NCI-H2081 treated with DMSO at 0.1 percent for 48 hours (cell line): ENCODE measurements at places on chromosomes 2 and 18.
A peak's percentile ranks its signal among the peaks of the same experiment; 100 is the strongest.

- DNase-seq, result no peak
Measured at GRCh38 chr2:177315364-177315763, 50.8 kb upstream of the NFE2L2 start.

- DNase-seq, result no peak
Measured at GRCh38 chr18:39494211-39494896, 1928.8 kb upstream of the CELF4 start.

GRCh38 chr2:66441581-66442320, 6.8 kb downstream of the MEIS1 start:
- DNase-seq, result no peak

DNA sequence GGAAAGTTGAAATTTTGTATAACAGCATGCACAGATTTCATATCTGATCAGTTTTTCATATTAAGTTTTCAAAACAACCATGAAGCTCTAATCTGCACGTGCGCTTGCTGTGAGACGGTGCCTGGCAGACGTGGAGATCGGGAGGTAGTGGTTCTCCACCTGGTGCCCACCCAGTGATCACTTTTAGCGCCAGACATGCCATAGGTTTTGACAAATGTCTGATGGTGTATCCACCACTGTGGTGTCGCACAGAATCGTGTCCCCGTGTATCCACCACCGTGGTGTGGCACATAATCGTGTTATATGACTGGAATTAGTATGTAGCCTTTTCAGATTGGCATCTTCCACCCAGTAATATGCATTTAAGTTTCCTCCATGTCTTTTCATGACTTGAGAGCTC, 40.9 kb upstream of the KCNG2 start:
- DNase-seq, result no peak

- DNase-seq, result no peak
Measured at GRCh38 chr2:230684270-230685168, 28.1 kb upstream of the CAB39 start.

DNA sequence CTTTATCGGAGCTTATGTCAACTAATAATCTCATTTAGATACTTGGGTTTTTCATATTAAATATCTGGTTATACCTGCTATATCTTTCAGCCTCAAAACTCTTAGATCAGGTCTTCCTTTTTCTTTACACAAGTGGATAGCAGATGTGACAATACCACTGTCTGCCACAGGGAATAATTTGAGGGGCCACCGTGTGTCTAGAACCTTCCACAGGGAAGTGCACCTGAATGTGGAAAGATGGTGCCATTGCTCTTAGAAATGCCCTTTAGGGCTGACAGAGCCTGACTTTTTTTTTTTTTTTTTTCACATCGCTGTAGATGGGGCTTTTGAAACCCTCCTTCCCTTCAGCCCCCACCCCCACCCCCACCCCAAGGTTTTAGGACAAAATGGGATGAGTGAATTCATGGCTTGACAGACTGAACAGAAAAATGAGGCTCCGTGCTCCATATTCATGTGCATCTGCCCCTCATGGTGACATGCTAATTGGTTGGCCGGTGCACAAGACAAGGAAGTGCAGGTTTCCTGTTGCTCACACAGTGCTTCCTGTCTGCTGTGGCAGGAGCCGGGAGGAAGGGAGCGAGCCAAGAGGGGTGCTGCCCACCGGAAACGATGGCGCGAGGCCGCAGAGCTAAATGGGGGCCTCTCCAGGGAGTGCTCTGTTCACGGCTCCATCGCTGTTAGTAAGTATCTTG, 246.0 kb downstream of the LDLRAD4 start:
- DNase-seq, result no peak

DNA sequence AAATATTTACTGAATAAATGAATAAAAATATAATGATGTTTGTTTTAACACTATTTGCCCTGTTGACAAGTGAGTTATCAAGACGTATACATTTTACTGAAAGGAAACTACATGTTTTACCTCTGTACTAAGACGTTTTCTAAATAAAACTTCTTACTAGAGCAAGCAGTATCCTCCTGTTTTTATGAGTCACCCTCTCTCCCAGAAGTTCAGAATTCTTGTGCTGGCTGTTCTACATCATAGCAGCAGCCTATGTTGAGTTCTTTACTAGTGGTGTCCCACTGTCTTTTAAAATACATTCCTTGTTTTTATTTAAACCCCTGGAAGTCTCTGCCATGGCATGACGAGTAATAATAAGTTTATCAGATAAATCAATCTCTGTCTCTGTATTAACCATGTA, 297.4 kb downstream of the CALCRL start:
- no peak for DNase-seq

GRCh38 chr2:10768063-10768507, 44.5 kb downstream of the PDIA6 start:
- DNase-seq, result no peak

DNA sequence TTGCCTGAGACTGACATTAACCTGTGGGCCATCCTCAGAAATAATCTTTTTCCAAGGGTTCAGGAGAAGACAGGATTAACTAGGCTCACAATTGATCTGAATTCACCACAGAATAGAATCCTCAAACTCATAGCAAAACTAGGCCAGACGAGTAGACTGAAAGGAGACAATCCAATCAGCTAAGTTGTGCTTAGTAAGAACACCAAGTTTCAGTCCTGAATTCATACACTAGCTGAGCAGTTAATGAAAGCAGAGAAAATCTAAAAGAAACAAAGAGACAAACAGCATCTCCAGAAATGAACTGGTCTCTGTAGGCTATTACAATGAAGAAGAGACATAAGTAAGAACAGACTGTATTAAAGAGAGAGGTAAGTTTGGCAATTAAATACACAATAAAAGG, 89.5 kb downstream of the GORASP2 start:
- DNase-seq, result no peak

- no peak for DNase-seq
Measured at GRCh38 chr2:182698671-182699070, 17.4 kb upstream of the DNAJC10 start.

DNA sequence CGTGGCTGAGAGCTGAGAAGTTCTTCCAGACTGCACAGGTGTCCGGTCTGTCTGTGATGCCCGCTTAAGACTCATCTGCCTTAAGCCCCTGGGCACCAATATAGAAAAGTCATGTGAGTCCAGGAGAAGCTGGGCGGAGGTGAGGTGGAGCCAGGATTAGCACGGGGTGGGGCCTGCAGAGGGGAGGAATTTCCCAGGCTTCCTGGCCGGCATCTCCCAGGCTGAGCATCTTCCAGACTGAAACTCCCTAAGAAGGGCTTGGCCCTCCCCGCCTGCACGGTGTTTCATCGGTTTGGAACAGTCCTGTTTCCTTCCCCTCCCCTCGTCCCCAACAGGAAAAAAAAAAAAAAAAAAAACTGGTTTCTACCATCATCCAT, 270.3 kb downstream of the ATAD2B start:
- no peak for DNase-seq

DNA sequence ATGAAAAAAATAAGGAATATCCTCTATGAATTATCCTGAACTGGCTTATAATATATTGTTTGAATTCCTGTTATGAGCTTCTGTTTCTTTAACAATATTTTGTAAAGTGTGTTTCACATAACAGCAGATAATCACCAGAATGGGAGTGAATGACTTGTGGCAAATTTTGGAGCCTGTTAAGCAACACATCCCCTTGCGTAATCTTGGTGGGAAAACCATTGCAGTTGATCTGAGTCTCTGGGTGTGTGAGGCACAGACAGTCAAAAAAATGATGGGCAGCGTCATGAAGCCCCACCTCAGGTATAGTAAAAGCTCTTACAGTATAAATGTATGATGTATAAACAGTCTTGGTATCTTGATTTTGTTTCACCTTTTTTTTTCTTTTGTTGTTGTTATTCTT, 5.9 kb downstream of the GEN1 start:
- DNase-seq, result no peak

GRCh38 chr2:54434229-54434628, 21.9 kb upstream of the SPTBN1 start:
- DNase-seq, result no peak

GRCh38 chr2:231960810-231961348, 634 bp upstream of the DIS3L2 start:
- DNase-seq, result no peak

DNA sequence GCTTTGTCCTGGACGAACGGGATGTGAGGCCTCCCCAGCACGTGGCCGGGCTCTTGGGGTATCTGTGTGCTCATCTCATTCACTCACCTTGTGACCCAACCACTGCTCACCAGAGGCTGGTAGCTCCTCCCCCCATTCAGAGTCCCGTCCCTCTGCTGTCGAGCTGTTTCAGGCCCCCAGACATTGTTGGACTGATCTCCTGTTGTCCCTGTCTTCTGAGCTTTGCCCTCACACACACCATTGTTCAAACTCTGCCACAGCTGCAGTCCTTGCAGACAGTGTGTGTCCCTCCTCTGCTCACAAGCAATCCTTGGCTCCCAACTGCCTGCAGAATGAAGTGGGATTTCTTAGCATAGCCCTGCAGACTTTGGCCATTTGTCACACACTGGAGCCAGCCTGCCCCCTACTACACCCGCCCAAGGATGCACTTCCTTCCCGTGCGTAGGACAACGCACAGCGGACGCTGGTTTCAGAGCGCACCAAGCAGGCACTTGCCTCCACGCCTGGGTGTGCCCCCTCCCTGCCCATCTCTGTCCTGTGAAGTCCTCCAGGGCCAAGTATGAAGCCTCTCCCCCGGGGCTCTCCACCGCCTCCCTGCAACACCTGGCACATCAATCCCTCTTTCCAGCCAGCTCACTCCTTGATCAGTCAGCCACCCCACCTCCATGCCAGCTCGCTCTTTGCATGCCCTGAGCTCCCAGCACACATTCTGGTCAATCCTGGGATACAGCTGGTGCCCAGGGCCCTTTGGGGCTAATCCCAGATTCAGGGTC, 16.5 kb upstream of the PRLH start:
- no peak for DNase-seq

- DNase-seq, result no peak
Measured at GRCh38 chr2:21317131-21317530, 193.4 kb downstream of the TDRD15 start.

- peak; percentile 76 for DNase-seq
Measured at GRCh38 chr2:44077942-44078511, 82.2 kb upstream of the LRPPRC start.

- DNase-seq, result no peak
Measured at GRCh38 chr2:234422273-234422732, 74.6 kb downstream of the ARL4C start.

GRCh38 chr2:202870431-202871299, 901 bp downstream of the ICA1L start:
- DNase-seq, result peak; percentile 58

- no peak for DNase-seq
Measured at GRCh38 chr18:27567434-27567833, 382.3 kb upstream of the CHST9 start.

GRCh38 chr2:10204326-10205161, 82.0 kb downstream of the RRM2 start:
- no peak for DNase-seq

GRCh38 chr2:111225856-111226255, 105.1 kb downstream of the BCL2L11 start:
- DNase-seq, result no peak

GRCh38 chr2:23554054-23554697, 169.2 kb downstream of the KLHL29 start:
- DNase-seq, result no peak

GRCh38 chr2:177599139-177599688, 206.6 kb downstream of the AGPS start:
- no peak for DNase-seq

GRCh38 chr2:127101756-127102477, 5.0 kb downstream of the BIN1 start:
- no peak for DNase-seq

DNA sequence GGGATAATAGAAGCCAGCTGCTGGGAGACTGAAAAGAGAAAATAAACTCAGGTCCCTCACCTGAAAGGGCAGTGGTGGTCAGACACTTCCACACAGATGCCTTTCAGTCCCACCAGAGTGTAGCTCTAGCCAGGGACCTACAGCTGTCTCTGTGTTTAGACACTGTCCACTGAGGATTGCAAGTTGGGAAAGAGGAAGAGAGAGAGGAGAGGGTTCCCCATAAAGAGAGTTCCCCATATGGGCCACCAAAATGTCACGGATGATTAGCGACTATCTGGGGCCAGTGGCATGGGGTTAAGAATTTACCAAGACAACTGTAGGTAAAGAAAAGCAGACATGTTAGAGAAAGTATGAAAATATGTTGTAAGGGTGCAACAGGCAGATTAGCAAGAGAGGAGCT, 36.7 kb upstream of the SKA1 start:
- no peak for DNase-seq

DNA sequence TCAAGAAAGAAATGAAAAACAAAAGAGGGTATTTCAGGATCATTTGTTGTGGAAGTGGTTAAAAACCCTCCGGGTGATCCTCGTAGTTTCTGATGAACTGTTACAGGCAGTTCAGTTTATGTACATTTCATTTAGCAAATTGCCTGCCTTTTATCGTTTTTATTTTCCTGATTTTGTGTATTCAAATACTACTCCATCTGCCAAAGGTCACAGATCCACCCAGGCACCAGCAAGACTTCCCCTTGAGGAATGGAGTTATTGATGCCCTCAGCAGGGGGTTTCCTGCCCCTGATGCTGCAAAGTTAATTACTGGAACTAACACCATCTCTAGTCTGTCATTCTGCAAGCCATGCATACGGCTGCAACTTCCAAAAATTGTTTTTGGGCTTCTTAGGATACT, 641.9 kb downstream of the SLC4A3 start:
- DNase-seq, result peak; percentile 42

GRCh38 chr2:203492965-203493364, 42.1 kb downstream of the RAPH1 start:
- DNase-seq, result no peak

DNA sequence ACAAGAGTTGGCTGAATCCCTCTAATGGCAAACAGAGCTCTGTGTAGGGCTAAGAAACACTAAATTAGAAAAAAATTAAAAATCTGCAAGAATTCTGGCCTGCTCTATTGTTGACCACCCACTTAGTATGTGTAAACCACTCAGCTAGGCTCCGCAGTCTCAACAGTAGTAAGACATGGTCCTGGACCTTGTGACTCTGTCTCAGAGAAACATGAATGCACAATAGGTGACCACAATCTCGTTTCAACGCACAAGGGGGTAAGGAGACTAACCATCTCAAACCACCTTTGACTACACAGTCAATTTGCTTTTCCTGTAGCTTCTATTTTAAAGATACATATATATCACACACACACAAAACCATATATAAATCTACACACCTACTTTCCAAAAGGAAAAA, 16.5 kb downstream of the SEPTIN10 start:
- DNase-seq, result no peak

GRCh38 chr2:84038866-84039265, 420.2 kb downstream of the SUCLG1 start:
- no peak for DNase-seq
